Lower leg skin (tissue), 4 donors: ENCODE measurements at places on chromosomes 5 and 9.

GRCh38 chr5:92695123-92696003, 885.7 kb downstream of the NR2F1-AS1 start:
- no peak for DNase-seq

DNA sequence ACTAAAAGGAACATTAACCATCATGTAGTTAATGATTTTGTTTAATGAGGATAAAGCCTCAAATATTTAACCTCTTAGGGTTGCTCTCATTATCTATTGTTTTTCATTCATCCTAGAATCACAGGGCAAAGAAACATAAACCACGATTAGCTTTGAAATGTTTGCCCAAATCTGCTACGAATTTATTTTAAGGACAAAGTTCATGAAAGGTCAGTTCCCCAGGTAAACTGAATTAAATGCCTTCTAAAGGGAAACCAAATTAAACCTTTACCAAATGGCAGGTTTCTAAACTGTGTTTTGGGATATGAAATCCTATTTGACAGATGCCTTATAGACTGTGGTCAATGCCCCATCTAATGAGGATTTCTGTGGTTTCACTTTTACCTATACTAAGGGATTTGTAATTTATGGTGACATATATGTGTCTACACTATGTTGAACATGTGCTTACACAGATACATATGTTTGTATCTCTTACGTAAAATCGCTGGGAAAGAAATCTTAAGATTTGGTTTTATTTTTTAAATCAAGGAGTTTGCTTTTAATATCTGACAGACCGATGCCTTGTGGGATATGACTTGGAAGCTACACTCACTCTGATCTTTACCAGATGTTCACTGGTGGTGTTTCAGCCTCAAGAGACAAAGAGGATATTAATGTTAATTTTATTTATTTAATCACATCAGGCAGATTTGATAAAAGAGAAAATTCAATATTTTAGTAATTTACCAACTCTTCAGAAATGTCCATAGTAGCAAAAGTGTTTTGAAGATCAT, 188.4 kb downstream of the GLIS3 start:
- DNase-seq = no peak

DNA sequence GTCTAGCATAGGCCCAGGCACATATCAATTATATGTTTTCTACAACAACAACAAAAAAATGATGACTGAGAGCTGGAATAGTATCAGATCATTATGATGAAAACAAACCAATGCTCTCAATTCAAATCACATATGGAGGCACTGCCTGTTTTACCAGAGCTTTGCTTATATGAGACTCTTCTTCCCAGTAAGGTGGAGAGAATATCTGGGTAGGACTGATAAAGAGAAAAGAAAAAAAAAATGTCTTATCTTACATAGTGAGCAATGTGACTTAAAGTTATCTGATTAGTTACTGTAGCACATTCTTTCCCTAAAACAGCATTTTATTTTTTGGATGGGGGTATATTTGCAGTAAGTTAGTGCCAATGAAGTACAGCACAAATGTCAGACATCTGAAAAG, 154.8 kb downstream of the RAB3C start:
- no peak for DNase-seq

- no peak for DNase-seq
Observed at GRCh38 chr5:8138884-8139283, 269.9 kb downstream of the MTRR start.

DNA sequence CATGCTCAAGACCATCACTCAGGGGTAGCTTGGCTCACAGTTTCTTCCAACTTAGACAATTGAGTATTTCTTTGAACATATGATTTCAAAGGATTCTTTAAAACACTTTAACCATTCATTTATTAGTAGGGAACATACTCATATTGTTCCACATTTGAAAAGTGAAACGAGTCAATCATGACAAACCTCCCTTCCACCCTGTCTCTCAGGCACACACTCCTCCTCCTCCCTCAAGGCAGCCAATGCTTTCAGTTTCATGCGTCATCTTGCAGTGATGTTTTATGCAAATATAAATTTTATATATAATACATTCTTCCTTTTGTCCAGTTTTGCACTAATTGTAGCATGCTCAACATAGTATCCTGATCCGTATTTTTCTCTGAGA, 126.0 kb upstream of the BOD1 start:
- no peak for DNase-seq
